Esophagus muscularis mucosa (tissue), 4 donors: ENCODE measurements at places on chromosomes 2 and 18.

GRCh38 chr18:50754297-50754696 lies 65.5 kb downstream of the MRO start:
- DNase-seq, result peak; percentile 66

GRCh38 chr2:114762986-114763385 lies 320.5 kb downstream of the DPP10 start:
- no peak for DNase-seq

DNA sequence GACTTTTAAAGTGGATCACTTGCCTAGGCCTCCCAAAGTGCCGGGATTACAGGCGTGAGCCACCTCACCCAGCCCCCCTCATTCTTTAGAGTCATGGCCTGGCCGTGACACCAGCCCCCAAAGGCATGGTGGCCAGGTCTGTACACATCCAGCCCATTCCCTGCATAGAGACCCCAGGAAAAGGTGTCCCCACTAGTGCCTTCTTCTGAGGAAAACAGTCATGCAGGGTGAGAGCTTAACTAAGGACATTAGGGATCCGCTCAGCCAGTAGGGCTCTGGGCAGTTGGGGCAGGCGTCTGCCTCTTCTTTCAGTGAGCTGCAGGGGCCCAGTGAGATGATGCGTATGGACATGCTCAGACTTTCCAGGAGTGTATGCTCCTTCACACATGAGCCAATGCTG lies 5.7 kb upstream of the AMER3 start:
- no peak for DNase-seq

GRCh38 chr2:119579424-119580295 lies 35.4 kb downstream of the CFAP221 start:
- no peak for DNase-seq
